Stimulated activated CD8-positive, alpha-beta memory T cell treated with anti-CD3 and anti-CD28 coated beads, Interleukin-2, amount 100 ng/mL, for 1 hour (primary cell): ENCODE measurements at places on chromosomes 4 and X.

DNA sequence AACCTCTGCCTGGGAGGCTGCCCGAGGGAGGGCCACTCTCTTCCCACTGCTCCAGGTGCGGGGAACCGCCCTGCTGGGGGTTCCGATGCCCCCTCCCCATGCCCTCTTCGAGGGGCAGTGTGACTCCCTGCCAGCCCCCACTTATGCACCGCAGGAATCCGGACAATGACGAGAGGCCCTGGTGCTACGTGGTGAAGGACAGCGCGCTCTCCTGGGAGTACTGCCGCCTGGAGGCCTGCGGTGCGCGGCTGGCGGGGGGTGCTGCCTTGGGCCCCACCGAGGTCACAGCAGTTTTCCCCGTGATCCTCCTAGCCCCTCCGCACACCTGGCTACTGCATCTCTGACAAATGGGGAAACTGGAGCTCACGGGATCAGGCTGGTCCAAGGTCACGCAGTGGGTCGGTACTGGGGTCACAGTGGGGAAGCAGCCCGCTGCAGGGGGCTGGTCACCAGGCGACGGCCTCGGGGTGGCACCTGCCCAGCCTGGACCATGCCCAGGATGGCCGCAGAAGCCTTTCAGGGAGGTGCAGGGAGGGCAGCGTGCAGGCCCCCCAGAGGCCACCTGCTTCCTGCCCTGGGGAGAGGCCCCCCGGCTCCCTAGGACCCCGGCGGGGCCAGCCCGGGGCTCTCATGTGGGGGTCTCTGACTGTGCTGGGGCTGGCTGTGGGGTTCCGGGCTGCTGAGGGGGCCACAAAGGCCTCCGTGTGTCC is 3.5 kb downstream of the HGFAC start:
- no peak for DNase-seq

- no peak for DNase-seq
These were observed 16.0 kb upstream of the PAPSS1 start for GRCh38 chr4:107736037-107736436.

DNA sequence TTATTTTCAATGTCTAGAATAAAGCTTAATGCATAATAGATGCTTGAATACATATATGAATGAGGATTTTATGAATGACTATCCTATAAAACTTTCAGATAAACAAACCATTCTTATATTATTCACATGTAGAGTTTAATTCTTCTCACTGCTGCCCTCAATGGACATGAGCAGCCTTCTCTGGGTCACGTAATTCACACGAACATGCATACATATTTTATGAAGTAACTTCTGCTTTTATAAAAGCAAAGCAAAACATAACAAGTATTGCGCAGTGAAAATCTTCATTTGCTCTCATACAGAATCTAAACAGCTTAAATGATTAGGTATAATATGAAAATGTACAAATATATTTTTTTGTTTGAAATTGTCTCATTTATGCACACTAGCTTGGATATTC is 116.7 kb downstream of the TMA16 start:
- no peak for DNase-seq

- DNase-seq = no peak
These were observed 183.5 kb upstream of the C1QTNF7 start for GRCh38 chr4:15244354-15244753.

DNA sequence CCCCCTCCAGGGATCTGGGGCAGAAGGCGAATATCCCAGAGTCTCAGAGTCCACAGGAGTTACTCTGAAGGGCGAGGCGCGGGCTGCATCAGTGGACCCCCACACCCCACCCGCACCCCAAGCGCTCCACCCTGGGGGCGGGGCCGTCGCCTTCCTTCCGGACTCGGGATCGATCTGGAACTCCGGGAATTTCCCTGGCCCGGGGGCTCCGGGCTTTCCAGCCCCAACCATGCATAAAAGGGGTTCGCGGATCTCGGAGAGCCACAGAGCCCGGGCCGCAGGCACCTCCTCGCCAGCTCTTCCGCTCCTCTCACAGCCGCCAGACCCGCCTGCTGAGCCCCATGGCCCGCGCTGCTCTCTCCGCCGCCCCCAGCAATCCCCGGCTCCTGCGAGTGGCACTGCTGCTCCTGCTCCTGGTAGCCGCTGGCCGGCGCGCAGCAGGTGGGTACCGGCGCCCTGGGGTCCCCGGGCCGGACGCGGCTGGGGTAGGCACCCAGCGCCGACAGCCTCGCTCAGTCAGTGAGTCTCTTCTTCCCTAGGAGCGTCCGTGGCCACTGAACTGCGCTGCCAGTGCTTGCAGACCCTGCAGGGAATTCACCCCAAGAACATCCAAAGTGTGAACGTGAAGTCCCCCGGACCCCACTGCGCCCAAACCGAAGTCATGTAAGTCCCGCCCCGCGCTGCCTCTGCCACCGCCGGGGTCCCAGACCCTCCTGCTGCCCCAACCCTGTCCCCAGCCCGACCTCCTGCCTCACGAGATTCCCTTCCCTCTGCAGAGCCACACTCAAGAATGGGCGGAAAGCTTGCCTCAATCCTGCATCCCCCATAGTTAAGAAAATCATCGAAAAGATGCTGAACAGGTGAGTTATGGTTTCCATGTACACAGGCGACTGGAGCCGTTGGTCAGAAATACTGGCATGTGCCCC is at the start of gene CXCL1:
Gene CXCL1 (plus strand): TSS at position 264 of the 926 bp plus-strand sequence. CDS start 78 bp downstream, at position 342.
- no peak for DNase-seq

- DNase-seq = no peak
These were observed 91.3 kb downstream of the PPP1R2C start for GRCh38 chrX:42686706-42687105.

- DNase-seq = no peak
These were observed 191.4 kb upstream of the LEF1 start for GRCh38 chr4:108359986-108360681.

DNA sequence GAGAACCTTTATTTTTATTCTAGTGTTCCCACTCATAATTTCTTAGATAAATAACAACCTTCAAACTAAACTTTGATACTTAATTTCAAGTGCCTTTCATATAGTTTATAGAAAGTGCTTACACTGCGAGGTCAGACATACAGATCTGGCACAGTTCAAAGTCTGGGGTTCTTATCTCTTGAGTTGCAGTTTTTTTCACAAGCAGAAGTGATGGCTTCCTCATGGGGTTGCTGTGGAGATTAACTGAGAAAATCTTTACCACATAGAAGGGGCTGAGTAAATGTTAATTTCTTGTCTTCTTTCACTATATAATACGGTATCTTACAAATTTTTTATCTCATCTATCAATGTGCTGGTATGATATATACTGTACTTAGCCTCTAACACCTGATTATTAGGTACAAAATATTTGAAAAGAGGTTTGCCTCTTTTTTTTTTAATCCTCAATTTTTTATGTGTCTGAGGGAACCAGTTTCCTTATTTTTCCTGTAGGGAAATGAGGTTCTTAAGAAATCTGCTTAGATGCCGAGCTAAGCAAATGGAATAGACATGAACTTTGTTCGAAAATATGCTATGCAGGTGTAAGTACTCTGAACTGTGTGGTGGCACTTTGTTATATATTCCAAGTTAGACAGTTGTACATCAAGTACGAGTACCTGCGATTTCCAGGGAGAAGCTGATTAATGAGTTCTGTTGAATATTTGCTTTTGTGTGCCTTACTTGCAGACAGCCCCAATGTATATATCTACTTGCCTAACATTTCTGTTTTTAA is 3.3 kb downstream of the ING2 start:
- DNase-seq = no peak

- DNase-seq = no peak
These were observed 108.1 kb downstream of the UCHL1 start for GRCh38 chr4:41364876-41365275.
